ENCODE measurements at places on chromosomes 7 and 10. TPM values are rescaled to one million over a fixed set of nuclear protein-coding genes. Genes with fewer than 3 reads are reported as not detected.

Gene HK1
- total RNA-seq = 70.7 TPM

- DNase-seq = no peak
Observed at GRCh38 chr10:31822616-31823318, 105.9 kb downstream of the ARHGAP12 start.

- DNase-seq = no peak
Observed at GRCh38 chr10:120506674-120507073, 49.6 kb downstream of the PLPP4 start.

DNA sequence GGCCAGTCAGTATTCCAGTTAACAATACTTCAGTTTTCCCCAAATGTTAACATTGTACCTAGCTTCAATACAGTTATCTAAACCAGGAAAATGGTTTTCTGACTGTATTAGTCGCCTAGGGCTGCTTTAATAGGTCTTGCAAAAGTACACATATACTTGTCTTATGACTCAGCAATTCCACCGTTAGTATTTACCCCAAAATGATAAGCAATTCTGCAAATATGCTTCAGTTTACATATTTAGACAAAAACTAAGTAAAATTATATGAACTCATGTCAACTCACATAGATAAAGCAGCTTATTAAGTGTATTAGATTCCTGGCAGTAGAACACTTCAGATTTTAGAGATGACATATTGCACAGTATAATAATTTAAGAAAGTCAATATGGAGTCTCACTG lies 363.3 kb downstream of the ARL4A start:
- DNase-seq = no peak

- no peak for DNase-seq
Observed at GRCh38 chr7:85471740-85472139, 284.9 kb upstream of the SEMA3D start.

Gene ADGRA1
- not detected for total RNA-seq
